ENCODE measurements at places on chromosomes 5 and 9.

- DNase-seq, result no peak
Measured at GRCh38 chr9:87672586-87672985, 53.3 kb upstream of the CTSL start.

- DNase-seq, result no peak
Measured at GRCh38 chr9:109468927-109469326, 29.2 kb downstream of the PTPN3 start.

DNA sequence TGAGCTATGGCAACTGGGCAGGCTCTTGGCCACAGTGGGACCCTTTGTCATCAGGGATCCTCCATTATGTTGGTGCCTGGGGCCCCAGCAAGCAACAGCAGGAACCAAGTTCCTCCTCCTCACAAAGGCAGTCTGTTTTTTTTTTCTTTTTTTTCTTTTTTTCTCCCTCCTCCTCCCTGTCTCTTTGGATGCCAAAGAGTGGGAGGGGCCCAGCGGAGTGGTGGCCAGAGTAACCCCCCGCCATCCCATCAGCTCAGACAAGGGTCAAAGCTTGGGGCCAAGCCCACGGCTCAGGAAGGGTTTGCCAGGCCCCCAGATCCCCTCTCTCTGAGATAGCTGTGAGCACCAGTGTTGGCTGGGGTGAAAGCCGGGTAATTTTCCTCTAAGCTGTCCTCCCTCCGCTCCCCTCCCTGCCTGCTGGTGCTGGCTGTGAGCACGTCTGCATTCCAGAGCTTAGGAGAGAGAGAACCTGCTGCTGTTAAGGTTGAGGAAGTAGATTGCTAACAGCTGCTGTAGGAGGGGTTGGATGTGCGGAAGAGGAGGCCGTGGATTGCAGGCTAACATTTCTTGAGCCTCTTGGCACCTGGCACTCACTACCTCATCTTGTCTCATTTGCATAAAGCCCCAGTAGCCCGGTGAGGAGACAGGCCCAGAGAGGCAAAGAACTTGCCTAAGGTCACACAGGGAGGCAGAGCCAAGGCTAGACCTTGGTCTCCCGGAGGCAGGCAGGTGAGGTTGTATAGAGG is 21.2 kb downstream of the GSN start:
- DNase-seq, result no peak

DNA sequence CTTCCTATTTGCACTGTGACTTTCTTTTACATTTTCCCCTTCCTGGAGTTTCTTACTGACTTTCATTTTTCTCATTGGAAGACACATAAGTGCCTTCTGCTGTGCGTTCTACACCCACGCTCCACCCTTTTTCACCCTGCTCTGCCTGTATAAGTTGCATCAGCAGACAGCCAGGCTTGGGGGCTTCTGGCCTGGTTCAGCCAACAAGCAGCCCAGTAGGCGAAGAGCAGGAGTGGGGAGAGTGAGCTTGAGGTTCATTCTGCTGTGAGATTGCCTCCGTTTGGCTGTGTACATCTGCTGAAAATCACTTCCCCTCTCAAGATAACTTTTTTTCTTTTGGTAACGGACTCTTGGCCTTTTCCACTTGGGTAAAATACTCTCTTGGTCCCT is 38.4 kb downstream of the RASGRF2 start:
- DNase-seq, result peak; percentile 62

DNA sequence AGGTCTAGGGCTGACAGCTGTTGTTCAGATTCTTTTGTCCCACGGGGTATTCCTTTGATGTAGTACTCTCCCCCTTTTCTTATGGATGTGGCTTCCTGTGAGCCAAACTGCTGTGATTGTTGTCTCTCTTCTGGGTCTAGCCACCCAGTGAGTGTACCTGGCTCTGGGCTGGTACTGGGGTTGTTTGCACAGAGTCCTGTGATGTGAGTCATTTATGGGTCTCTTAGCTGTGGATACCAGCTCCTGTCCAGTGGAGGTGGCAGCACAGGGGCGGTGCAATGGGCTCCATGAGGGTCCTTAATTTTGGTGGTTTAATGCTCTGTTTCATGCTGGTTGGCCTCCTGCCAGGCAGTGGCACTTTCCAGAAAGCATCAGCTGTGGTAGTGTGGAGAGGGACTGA is 161.3 kb downstream of the CAVIN4 start:
- no peak for DNase-seq

DNA sequence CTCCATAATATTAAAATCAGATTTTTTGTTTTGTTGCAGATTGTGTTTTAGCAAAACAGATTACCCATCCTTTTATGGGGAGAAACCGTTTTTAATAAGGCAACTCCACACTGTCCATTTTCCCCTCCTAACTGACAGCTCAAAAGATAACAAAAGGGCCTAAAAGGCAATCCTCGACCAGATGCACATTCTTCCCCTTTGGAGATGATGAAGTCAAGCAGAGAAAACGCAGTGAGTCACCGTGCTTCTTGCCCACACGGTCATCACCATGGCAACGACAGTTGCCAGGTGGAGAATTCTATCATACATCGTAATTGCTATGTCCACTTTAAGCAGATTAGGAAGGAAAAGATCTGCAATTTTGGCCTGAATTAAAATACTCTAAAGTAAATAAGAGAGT is 96.4 kb downstream of the DIRAS2 start:
- no peak for DNase-seq

DNA sequence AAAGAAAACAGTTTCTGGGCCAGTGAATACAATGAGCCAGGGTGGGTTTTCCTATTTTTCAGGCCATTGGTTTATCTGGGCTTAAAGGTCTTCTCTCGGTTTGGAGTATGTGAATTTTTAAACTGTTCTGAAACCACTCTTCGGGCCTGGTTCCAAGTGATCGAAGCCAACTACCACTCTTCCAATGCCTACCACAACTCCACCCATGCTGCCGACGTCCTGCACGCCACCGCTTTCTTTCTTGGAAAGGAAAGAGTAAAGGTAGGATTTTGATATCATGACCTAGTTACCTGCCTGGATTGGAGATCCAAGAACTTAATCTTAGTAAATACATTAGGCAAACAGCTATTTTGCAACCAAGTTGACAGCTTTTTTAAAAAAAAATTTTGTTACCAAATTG is 79.1 kb downstream of the WDR41 start:
- DNase-seq, result no peak

- DNase-seq, result no peak
Measured at GRCh38 chr5:37568893-37569292, 189.8 kb downstream of the WDR70 start.

GRCh38 chr9:17578911-17579793 is at the start of gene SH3GL2:
Gene SH3GL2, plus strand, starts transcription at chr9:17579066.
- peak; percentile 27 for DNase-seq

DNA sequence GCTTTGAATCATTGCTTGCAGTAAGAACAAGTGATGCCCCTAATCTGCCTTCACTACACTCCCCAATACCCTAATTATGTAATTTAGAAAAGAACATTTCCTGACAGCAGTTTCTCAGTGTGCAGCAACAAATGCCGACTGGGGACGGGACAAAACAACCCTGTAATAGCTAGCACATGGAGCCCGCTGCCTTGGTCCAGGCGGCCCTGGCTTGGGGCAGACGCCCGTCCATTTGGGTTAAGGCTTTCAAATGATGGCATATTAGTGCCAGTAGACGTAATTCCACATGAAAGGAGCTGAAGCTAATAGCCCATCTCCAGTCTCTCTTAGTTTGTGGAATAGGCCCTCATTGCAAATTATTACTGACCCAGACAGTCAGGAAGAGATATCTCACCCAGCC is 150.6 kb upstream of the PITX1 start:
- no peak for DNase-seq

DNA sequence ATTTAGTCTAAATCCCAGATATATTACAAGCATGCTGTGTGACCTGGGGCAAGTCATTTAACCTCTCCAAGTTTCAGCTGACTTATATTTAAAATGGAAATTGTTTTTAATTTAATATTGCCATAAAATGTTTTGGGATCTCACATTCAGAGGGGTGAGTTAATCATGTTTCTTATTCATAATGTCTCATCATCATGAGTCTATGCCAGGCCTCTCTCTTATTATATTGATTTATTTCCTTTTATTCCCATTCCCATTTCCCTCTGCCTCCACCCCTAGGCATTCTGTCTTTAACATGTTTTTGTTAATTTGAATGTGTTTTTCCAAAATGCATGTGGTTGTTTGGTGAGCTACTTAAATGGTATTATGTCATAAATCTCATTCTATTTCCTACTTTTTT is 39.0 kb upstream of the TTC1 start:
- DNase-seq, result no peak

GRCh38 chr9:71984831-71985281 is 73.4 kb downstream of the C9orf85 start:
- no peak for DNase-seq

GRCh38 chr9:6852243-6852963 is 94.6 kb downstream of the KDM4C start:
- DNase-seq, result no peak

GRCh38 chr5:124056991-124057723 is 545.2 kb downstream of the CSNK1G3 start:
- no peak for DNase-seq

GRCh38 chr5:135114759-135115158 is 80.7 kb upstream of the PITX1 start:
- DNase-seq, result no peak

- peak; percentile 38 for DNase-seq
Measured at GRCh38 chr5:88675708-88676636, 207.0 kb downstream of the MEF2C start.

- no peak for DNase-seq
Measured at GRCh38 chr5:150295741-150296486, 6.3 kb upstream of the CAMK2A start.

- DNase-seq, result no peak
Measured at GRCh38 chr9:124574534-124575375, 67.6 kb upstream of the NR5A1 start.

DNA sequence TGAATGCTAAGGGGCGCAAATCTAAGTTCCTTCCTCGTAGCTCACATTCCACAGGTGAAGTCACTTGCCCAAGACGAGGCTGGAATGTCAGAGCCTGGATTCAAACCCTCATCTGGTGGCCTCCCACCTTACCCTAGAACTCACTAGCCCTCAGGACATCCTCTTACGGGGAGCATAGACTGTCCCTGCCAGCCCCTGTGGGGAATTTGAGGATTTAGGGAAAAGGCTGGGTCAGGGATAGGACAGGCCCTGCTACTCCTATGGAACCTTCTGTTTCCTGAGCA is 45.0 kb downstream of the IRF1 start:
- no peak for DNase-seq

- no peak for DNase-seq
Measured at GRCh38 chr5:126015235-126016181, 407.7 kb upstream of the GRAMD2B start.

- DNase-seq, result no peak
Measured at GRCh38 chr9:93983875-93984274, 28.7 kb upstream of the BARX1 start.

DNA sequence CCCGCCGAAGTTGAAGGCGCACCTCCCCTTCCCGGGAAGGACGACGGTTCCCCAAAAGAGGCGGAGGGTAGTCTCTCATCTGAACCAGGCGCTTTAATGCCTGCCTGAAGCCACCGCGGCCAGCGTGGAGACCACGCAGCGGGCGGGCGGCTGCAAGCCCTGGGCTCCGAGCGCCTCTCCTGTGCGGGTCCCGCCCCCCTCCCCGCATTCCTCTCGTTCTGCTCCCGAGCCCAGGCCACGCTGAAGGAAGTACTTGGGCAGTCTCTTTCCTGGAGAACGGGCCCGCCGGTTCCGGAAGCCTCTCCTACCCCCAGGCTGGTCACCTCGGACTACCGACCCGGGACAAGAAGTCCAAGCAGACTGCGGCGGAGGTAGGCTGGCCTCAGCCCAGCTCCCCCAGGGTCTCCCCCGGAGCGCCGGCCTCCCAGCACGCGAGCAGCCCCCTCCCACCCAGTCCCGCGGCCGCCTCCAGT is 571 bp downstream of the PPIC start:
- peak; percentile 14 for DNase-seq

DNA sequence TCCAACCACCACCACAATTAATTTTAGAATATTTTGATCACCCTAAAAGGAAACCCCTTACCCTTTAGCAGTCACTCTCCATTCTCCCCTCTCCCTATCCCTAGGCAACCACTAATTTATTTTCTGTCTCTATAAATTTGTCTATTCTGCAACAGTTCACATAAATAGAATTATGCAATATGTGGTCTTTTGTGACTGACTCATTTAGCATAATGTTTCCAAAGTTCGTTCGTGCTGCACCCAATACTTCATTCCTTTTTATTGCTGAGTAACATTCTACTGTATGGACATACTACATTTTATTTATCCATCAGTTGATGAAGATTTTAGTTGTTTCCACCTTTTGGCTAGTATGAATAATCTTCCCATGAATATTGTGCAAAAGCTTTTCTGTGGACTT is 18.2 kb upstream of the CDC20B start:
- DNase-seq, result no peak

DNA sequence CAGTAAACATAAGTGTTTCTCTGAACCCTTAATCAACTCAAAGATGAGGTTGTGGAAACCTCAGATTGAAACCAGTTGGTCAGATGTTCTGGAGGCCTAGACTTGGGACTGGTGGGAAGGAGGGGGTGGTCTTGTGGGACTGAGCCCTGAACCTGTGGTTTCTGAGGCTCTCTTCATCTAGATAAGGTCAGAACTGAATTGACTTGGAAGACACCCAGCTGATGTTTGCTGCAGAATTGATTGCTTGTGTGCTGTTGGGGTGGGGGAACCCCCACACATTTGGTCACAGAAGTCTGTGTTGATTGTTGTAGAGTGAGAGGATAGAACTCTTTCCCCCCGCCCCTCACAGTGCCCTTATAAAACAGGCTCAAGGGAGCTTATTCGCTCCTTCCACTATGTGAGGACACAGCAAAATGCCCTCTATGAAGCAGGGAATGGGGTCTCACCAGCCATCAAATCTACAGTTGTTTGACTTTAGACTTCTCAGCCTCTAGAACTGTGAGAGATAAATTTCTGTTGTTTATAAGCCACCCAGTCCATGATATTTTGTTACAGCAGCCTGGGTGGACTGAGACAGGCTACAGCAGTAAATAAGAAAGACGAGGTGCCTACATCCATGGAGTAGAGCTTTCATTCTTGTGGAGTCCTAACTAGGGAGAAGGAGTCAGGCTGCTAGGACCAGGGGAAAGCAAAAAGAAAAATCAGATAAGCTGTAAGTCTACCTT is 25.7 kb upstream of the UGCG start:
- DNase-seq, result peak; percentile 48

DNA sequence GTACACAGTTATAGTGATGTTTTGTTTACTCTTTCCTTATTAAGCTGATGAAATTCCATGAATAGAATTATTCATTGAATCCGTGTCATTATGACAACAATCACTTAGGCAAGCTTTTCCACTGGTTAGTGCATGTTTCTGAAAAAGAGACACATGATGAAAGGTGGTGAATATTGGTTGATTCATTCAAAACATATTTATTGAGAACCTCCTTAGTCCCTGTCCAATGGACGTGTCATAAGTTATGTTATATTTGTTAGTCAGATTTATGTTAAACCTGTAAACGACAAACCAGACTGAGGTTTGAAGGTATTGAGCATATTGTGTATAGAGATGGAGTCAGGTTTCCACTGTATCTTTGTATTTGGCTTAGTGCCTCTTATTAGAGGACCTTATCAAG is 1888.9 kb upstream of the CDH6 start:
- DNase-seq, result no peak

DNA sequence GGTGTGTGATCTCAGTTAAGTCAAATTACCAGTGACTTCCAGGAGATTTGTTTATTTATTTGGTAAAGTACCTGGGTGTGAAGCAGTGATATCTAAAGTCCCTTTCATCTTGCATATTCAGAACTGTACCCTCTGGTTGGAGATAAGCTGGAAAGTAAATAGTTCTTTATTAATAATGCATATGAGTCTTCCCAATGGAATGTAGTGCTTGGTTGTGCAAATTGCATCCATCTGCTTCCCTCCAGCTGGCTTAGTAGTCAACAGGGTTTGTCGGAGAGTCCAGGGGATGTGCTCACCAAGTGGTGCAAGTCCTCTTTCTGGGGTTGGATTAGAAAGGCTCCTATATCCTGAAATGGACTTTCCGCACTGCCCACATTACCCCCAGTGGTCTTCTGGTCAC is 42.0 kb downstream of the TRPM3 start:
- no peak for DNase-seq

All from stimulated activated CD4-positive, alpha-beta T cell treated with anti-CD3 and anti-CD28 coated beads, Interleukin-15, amount 100 ng/mL, for 24 hours (primary cell).